ENCODE measurements at places on chromosomes 1 and 21. TPM values are rescaled to one million over a fixed set of nuclear protein-coding genes. Genes with fewer than 3 reads are reported as not detected.

GRCh38 chr21:44483288-44484237 lies 28.3 kb downstream of the LRRC3 start:
- no peak for DNase-seq
- no peak overlapping the region for H3K4me3 ChIP-seq
- no peaks in the 10 kb centered on the region for H3K27me3 ChIP-seq
- no peaks in the 10 kb centered on the region for H3K36me3 ChIP-seq
- no peak overlapping the region for H3K27ac ChIP-seq

The RNF11 gene
- total RNA-seq, result 89.5 TPM

GRCh38 chr1:194040496-194040895 lies 854.1 kb upstream of the B3GALT2 start:
- H3K4me3 ChIP-seq, result no peak overlapping the region
- no peaks in the 10 kb centered on the region for H3K27me3 ChIP-seq
- no peaks in the 10 kb centered on the region for H3K4me1 ChIP-seq
- no peak for DNase-seq
- no peaks in the 10 kb centered on the region for H3K36me3 ChIP-seq

The RYR2 gene
- total RNA-seq, result 0.38 TPM

All from natural killer cell (primary cell).